ENCODE measurements at places on chromosomes 3 and 15.

- DNase-seq: no peak
Observed at GRCh38 chr3:191915712-191916111, 454.7 kb downstream of the PYDC2 start.

- DNase-seq: no peak
Observed at GRCh38 chr15:90436952-90437351, 48.9 kb downstream of the IQGAP1 start.

DNA sequence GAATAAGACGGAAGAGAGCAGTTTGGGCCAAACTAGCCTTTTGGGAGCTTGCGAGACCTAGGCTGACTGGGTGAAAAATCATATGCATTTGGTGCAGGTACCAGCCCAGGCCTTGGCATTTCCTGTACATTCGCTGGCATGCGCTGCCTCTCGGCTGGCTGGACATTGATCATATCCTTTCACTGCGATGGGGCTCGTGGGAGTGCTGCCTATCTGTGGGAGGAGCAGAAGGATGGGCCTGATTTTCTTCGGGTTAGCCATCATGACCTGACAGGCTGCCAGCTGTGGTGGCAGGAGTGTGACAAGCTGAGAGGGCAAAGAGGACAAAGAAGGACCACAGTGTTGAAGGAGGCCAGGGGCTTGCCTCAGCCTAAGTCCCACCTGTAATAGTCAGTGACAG, 14.3 kb downstream of the CGNL1 start:
- DNase-seq: no peak

GRCh38 chr3:122691195-122691594, 10.6 kb downstream of the PARP14 start:
- no peak for DNase-seq
